ENCODE measurements at places on chromosomes 2 and 18. TPM values are rescaled to one million over a fixed set of nuclear protein-coding genes. Genes with fewer than 3 reads are reported as not detected.

Gene DSC2
- polyA plus RNA-seq, result 8.7 TPM

GRCh38 chr2:43000242-43001054 lies 208.1 kb upstream of the HAAO start:
- no peak for DNase-seq

Gene UGT1A10
- polyA plus RNA-seq, result not detected

- DNase-seq, result no peak
These were observed 29.3 kb downstream of the BCL2L11 start for GRCh38 chr2:111149882-111150455.

Gene MAPK4
- polyA plus RNA-seq, result 2.1 TPM

Gene TANK
- 42.0 TPM for polyA plus RNA-seq

GRCh38 chr2:114550895-114551793 lies 108.7 kb downstream of the DPP10 start:
- DNase-seq, result peak; percentile 38

GRCh38 chr2:3779496-3780049 lies 76.2 kb downstream of the DCDC2C start:
- DNase-seq, result no peak
